Posterior cingulate gyrus (tissue), 11 donors: ENCODE measurements at places on chromosomes 7 and 10.

DNA sequence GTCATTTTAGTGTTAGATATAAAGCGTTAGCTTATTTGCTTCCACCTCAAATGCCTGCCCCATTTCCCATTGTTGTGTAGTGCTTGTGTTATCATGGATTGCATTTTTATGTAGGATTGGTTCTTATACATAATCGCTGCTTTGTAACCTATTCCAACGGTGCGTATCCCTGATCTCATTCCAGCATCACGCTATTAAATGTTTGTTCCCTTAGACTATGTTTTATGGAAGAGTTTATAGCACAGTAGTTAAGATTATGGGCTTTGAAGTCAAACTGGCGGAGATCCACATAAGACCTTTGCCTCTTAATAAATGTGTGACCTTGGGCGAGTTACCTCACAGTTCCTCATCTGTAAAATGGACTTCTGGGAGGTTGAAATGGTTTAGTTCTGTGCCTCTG lies 34.0 kb upstream of the ELN start:
- DNase-seq = no peak

DNA sequence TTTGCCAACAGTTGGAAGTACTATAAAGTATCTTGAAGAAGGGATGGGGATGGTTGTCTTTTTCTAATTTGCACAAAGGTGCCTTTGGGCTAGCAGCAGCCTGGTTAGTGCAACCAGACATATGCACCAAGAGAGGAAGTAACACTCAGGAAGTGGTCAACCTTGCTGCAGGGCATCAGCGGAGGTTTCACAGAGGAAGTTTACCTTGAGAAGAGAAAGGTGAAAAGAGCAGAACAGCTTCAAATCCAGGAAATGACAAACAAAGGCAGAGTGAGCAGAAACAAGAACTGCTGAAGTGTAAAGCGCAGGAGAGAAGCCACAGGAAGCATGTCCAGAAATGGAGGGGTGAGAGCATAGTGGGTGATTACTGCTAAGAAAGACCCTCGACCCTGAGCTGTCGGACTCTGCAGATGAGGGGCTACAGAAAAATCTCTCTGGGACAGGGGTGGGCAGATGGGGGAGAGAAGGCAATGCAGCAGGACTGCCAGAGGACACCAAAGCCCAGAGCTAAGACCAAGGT lies 66.9 kb downstream of the STK17A start:
- no peak for DNase-seq

DNA sequence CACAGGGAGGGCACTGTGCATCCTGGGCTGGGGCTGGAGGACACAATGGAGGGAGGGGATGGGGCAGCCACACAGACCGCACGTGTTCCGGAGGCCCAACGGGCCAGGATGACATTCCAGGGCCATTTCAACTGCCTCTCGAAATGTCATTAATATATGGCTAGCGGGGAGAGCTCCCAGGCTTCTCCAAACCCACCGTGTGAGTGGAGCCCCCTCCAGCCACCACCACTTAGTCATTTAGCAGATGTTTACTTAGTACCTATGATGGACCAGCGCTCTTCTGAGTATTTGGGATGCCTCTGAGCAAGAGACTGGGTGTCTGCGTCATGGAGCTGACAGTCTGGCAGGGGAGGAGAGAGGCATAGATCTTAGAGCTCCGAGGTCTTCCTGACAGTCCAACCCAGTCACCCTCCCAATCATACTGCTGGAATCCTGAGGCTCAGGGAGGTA lies 107.3 kb downstream of the ZMIZ1 start:
- DNase-seq = no peak

GRCh38 chr7:121610243-121610642 lies 214.1 kb upstream of the FAM3C start:
- no peak for DNase-seq

DNA sequence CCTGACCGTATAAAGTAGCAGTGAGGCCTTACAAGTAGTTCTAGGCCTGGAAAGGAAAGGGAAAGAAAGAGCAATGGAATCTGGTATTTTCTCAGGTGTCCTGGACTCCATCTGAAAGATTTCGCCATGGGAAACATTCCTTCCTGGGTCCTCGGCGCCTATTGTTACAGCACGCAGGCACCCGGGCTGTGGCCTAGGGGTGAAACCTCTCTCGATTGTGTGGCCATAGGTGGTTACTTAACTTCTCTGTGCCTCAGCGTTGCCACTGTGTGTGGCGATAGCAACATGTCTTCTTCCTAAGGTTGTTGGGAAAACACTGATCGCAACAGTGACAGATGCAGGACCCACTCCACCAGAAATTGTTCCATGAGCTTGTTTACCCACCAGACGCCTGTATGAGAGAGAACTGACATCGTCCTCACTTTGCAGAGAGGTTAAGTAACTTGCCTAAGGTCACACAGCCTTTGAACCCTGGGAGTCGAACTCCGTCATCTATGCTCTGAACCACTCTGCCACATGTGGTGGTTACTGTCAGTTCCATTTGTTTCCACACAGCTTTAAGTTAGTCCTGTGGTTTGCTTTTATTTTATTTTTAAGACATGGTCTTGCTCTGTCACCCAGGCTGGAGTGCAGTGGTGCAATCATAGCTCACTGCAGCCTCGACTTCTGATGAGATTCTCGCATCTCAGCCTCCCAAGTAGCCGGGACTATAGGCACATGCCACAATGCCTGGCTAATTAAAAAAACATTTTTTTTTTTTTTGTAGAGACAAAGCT lies 73.4 kb downstream of the LHPP start:
- DNase-seq = no peak

DNA sequence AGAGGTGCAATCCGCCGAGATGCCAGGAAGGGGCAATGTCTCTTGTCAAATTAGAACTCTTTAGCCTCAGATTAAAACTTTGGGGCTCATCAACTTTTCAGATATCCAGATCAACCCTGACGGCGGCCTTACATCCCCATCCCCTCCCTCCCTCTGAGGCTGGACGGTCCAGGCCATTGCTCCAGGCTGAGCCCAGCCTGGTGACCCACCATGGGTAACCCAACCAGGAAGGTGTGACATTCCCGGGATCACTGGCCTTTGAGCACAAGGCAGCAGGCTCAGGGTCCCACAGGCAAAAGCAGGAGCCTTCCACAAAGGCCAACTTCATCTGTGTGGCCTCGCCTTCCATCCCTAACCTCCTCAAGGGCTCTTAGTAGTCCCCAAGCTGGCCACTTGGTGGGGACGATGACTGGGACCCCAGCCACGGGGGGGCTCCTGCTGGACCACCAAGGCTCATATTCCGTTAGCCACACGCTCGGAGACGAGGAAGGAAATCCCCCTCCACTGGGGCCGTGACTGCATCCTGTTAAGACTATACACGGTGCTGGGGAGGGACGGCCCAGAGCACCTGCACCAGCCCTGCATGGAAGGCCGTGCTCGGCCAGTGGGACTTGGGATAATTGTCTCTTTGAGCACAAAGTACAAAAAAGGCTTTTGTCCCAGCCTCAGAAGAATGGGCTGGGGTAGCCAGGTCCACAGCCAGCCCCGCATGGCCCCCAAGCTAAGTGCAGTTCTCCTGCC lies 62.8 kb downstream of the ZRANB1 start:
- DNase-seq = no peak

- no peak for DNase-seq
Measured at GRCh38 chr7:47227762-47228177, 354.1 kb downstream of the TNS3 start.

DNA sequence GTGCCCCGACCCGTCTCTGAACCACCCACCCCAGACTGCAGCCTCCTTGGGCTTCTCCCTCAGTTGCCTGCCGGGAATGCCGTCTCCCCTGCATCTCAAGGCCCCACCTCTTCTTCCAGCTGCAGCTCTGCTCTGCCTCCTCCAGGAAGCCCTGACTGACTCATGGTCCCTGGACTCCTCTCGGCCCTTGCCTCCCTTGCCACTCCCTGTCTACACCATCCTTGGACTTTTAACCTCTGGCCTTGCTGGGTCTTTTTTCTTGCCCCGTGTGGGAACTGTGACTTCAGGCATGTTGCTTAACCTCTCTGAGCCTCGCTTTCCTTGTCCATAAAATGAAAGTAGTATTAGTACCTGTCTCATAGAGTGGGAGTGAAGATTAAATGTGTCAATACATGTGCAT lies 56.3 kb downstream of the C10orf105 start:
- no peak for DNase-seq

- DNase-seq = peak; percentile 87
Measured at GRCh38 chr10:112137154-112137987, 46.2 kb downstream of the GPAM start.

GRCh38 chr10:133379152-133379800 lies at the start of gene PAOX:
Gene PAOX (plus strand): TSS chr10:133379262. CDS start chr10:133379317, 55 bp downstream.
- DNase-seq = peak; percentile 78

DNA sequence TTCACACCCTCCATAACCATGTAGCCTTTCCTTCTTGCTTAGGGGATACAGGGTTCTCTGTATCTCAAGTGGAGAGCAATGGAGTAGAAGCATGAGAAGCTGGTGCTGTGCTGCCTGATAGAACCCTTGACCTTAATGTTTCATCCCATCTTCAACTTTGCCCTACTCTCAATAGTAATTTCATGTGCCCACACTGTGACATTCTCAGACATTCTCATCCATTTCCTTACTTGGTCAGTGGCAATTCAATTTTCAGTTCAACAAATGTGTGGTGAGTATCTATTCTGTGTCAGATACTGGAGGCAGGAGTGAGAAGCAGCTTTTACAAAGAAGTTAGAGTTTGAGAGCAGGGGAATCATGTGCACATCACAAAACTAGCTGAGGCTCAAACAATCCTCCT lies 16.1 kb downstream of the STRIP2 start:
- no peak for DNase-seq

- no peak for DNase-seq
Measured at GRCh38 chr7:37536706-37537105, 88.0 kb upstream of the ELMO1 start.

DNA sequence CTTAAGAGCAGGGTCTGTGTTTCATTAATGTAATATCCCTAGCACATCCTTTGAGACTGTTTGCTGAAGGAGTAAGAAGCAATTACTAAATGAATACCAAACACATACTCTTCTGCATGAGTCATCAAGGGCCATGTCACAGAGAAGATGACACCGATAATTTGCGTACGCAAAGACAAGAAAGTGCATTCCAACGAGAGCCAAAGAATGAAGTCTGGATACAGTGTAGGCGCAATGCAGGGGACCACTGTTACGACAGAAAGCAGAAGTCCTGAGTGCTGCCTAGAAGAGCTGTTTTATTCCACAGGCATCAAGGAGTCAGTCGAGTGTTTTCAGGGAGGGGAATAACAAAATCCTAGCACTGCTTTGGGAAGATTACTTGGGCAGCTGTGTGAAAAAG lies 62.7 kb downstream of the VPS41 start:
- DNase-seq = no peak

- no peak for DNase-seq
Measured at GRCh38 chr10:30959836-30960210, 71.8 kb downstream of the ZNF438 start.

DNA sequence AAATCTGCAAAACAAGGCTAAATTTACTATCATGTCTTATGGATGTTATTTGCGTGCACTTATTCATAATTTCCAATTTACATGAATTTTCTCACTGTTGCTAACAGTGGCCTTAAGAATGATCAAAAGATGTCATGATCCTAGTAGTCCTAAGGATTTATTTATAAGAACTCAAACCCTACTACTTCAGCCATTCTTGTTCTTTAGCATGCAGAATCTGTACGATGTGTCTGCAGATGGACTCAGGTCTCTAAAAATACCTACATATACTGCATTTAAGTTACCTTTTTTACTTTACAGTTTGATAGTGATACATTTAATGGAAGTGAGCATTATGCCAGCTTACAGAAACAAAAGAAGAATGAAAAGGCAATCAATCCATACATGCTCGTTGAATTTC lies 91.2 kb downstream of the ZNF277 start:
- DNase-seq = no peak

- DNase-seq = no peak
Measured at GRCh38 chr7:150955519-150956394, 22.4 kb downstream of the KCNH2 start.

GRCh38 chr7:41637049-41637448 lies 65.8 kb downstream of the INHBA start:
- DNase-seq = no peak

DNA sequence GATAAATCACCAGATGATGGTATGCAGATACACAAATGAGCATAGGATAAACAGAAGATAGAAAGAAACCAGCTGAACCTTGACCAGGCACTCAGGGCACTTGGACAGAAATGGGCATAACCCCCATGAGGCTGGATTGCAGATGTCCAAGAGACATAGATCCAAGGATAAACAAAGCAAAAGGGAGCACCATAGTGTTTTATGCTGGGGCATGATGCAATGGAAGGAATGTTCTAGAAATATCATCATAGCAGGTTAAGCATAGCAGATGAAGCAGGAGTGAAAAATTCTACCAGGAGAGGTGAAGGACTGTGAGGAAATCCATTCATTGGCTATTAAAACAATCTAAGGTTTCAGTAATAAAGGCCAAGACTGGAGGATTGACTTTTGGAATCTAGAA lies 70.5 kb upstream of the TES start:
- DNase-seq = no peak

- DNase-seq = no peak
Measured at GRCh38 chr10:6689036-6689435, 109.0 kb upstream of the PRKCQ start.

GRCh38 chr7:83524277-83525075 lies 124.5 kb downstream of the SEMA3E start:
- DNase-seq = no peak

- no peak for DNase-seq
Measured at GRCh38 chr7:97064972-97065587, 40.4 kb upstream of the DLX5 start.

DNA sequence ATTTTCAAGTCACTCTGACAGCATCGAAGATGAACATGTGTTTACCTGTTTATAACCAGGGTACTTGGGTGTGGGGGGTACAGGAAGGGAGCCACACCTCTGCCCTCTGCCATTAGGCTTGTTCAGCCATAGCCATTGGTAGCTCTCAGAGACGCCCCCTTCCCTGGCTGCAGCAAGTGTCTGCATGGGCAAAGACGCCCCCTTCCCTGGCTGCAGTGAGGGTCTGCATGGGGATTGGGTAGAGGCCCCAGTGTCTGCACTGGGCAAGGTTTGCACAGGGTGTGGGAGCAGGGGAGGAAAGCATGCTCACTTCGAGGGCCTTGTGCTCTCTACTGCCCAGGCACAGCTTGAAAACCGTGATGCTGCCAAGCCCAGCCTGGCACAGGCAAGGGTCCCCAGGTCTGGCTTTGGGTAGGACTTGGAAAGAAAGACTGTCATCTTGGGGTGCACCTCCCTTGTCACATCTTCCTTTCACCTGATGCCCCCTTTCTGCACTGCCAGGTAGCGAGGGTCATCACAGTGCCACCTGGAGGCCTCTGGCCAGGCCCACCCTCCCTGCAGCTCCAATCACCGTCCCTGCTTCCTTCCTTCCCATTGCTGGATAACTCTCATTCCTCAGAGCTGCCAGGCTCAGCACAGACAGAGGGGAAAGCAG lies 3.7 kb downstream of the TMEM225B start:
- no peak for DNase-seq

DNA sequence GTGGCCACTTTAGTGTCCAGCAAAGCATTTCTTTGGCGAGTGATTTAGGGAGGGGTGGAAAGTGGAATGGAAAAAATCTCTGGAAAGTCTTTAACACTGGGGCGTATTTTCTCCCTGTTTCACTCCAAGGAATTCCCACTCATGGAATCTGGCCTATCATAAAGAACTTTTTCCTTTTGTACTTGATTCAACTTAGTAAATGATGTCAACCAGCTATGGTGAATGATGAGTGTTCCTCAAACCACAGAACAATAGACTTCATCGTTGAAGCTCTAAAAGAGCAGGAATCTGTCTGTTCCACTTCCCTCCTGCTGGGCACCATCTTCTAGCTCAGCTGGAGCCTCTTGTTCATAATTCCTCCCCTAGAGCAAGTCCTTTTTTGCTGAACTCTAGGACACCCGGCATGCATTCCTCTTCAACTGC lies 66.5 kb downstream of the EPDR1 start:
- DNase-seq = no peak

- no peak for DNase-seq
Measured at GRCh38 chr10:90042075-90042474, 340.7 kb downstream of the KIF20B start.
